Karpas-422 (cell line): ENCODE measurements at places on chromosomes 2 and 18. TPM values are rescaled to one million over a fixed set of nuclear protein-coding genes. Genes with fewer than 3 reads are reported as not detected.

Gene LYPD6
- not detected in 2 replicates for total RNA-seq

Gene DSG4
- total RNA-seq = 4.5 and 8.3 TPM in 2 replicates

GRCh38 chr2:45014016-45014702 is 4.9 kb upstream of the SIX2 start:
- DNase-seq = no peak

- DNase-seq = no peak
These were observed 23.3 kb upstream of the IL1RN start for GRCh38 chr2:113104054-113104611.

Gene DHX57
- total RNA-seq = 21.4 and 36.9 TPM in 2 replicates

- no peak for DNase-seq
These were observed 144.0 kb downstream of the GLI2 start for GRCh38 chr2:120879431-120880295.

DNA sequence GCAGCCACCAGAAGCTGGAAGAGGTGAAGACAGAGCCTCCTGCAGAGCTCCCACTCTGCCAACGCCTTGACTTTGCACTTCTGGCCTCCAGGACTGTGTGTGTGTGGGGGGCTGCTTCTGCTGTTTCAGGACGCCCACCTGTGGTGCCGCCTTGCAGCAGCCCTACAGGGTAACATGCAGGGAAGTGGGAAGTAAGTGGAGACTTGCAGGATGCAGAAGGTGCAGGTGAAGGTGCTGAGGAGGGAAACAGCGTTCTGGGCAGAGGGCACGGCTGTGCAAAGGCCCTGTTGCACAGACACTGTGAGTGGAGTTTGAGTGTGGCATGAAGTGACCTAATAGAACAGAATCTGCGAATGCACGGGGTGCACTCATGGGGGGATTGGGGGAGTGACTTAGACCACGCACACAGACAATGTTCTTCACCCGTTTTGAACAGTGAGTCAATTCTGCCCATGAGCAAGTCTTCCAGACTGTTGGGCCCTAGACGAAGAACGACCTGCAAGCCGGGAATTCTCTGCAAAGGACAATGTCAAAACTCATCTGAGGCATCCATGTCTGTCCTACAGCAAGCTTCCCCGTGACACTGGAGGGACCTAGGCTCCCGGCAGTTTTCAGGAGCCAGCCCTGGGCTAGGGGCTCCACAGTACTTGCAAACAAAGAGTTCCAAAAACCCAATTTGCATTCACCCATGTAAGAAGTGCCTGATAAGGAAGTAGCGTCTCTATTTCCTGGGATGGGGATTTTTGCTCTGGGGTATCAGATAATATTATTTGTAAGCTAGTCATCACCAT is 19.0 kb downstream of the MBP start:
- DNase-seq = no peak

DNA sequence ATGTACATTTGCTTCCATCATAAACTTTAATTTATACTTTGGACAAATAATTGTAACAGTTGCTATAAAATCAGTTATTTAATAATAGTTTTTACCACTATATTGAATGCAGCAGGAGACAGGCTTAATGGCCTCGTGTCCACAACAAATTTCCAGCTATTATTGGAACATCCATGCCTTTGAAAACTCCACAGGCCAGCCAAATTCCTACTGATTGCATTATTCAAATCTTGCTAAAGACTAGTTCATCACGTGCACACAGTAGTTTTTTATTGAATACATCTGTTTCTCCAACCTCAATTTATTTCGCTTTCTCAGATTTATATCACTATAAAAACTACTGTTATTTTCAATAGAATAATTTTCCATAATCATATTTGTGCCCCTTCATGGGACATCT is 18.4 kb upstream of the PTPRM start:
- DNase-seq = no peak

GRCh38 chr2:123659120-123659519 is 366.0 kb upstream of the CNTNAP5 start:
- no peak for DNase-seq

Gene FSHR
- total RNA-seq = not detected in 2 replicates

Gene SERPINB13
- not detected in 2 replicates for total RNA-seq

Gene STAT4
- not detected in 2 replicates for total RNA-seq

- no peak for DNase-seq
These were observed 63.2 kb downstream of the G6PC2 start for GRCh38 chr2:168964251-168964807.
